NB4 (cell line): ENCODE measurements at places on chromosomes 3 and 15.

GRCh38 chr3:148750296-148750695, 52.6 kb downstream of the AGTR1 start:
- DNase-seq = no peak

DNA sequence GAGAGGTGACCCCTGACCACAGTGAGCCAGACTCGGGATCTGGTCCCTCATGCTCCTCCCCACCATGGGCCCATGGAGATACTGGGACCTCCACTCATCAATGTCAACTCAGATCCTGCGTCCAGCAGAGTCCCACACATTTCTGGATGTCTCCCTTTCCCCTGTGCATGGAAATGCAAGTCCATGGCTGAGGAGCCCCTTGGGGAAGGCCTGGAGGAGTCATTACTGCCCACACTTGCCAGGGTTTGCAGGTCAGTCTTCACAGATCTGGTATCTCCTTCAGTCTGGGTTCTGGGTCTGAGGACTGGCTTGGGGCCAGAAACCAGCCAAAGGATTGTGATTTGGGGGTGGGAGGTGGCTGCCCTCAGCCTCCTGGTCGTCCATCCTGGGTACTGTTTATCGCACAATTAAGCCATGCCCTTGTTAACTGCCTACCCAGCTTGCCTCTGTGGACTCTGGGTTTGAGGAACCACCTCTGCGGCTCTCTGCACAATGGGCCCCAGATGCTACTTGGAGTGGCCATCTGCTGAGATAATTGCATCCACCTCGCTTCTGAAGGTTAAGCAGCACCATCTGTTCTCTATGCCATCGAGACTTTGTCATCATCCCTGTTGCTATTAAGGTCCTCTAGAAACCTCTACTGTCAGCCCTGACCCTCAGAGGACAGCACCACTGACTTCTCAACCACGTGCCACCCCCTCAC, 49.9 kb upstream of the KLF13 start:
- no peak for DNase-seq

DNA sequence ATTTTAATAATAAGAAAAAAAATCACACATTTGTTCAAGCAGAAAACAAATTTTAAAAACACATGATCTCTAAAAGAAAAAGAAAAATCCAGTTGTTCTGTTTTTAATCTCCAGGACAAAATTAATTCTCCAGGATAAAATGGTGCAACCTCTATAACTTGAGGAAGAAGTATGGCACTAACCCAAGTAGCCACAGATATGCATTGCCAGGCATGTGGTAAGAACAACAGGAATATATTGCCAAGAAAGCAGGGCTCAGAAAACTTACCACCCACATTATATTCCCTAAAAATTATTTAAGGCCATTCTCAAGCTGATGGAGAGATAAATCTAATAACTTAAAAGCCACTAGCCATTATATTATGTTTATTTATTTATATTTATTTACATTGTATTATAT, 295.7 kb upstream of the TMCO5A start:
- DNase-seq = no peak

- DNase-seq = peak; percentile 58
Observed at GRCh38 chr15:90592131-90592881, 62.6 kb downstream of the CRTC3 start.

- no peak for DNase-seq
Observed at GRCh38 chr15:96716075-96716474, 385.6 kb downstream of the NR2F2 start.

- DNase-seq = no peak
Observed at GRCh38 chr3:30628205-30628900, 22.0 kb downstream of the TGFBR2 start.
